ENCODE measurements at places on chromosomes 2 and 18.

DNA sequence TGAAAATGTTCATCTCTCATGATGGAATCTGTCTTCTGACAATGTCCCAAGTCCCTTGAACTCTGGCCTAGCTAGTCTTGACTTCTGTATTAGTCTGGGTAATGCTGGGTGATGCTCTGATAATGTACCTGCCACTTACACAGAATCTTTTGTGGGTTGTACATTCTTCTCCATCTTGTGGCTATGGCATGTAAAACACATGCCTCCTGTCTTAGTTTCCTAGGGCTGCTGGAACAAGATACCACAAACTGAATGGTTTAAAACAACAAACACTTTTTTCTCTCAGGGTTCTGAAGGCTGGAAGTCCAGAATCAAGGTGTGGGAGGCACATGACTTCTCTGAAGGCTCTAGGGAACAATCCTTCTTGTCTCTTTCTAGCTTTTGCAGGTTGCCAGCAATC is 57.1 kb downstream of the RAPGEF4 start:
- DNase-seq, result no peak

GRCh38 chr2:192208848-192209247 is 14.1 kb upstream of the TMEFF2 start:
- no peak for DNase-seq

DNA sequence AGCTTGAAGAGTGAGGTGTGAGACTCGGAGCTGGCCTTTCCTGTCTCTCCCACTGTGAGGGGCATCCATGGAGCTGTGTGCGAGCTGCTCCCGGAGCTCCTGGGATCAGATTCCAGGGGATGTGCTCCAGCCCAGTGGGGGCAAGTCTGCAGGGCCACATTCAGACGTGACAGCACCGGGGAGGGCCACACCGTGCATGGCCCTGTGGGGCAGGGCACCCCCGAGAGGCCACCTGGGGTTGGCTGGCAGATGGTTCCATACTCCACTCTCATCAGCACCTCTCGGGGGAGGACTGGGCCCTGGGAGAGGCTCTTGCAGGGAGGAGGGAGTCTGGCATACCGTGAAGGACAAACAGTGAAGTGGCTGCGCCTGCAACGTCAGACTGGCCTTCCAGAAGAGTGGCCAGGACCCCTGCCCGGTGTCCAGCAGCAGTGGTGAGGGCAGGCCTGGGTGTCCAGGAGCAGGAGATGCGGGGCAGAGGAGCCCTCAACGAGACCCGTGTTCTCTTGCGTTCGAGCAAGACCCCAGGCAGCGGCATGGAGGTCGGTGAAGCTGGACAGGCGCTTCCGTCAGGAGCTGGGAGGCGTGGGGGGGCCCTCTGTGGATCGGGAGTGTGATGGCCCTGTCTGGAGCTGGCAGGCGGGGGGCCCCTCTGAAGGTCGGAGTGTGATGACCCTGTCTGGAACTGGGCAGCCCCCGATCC is 84.3 kb downstream of the ASB1 start:
- no peak for DNase-seq

DNA sequence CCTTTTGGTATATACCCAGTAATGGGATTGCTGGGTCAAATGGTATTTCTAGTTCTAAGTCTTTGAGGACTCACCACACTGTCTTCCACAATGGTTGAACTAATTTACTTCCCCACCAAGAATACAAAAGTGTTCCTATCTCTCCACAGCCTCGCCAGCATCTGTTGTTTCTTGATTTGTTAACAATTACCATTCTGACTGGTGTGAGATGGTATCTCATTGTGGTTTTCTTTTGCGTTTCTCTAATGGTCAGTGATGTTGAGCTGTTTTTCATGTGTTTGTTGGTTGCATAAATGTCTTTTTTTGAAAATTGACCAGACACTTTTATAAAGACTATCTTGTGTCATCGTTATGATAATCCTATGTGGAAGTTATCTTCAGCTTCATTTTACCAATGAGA is 16.0 kb upstream of the ATP8B1 start:
- no peak for DNase-seq

DNA sequence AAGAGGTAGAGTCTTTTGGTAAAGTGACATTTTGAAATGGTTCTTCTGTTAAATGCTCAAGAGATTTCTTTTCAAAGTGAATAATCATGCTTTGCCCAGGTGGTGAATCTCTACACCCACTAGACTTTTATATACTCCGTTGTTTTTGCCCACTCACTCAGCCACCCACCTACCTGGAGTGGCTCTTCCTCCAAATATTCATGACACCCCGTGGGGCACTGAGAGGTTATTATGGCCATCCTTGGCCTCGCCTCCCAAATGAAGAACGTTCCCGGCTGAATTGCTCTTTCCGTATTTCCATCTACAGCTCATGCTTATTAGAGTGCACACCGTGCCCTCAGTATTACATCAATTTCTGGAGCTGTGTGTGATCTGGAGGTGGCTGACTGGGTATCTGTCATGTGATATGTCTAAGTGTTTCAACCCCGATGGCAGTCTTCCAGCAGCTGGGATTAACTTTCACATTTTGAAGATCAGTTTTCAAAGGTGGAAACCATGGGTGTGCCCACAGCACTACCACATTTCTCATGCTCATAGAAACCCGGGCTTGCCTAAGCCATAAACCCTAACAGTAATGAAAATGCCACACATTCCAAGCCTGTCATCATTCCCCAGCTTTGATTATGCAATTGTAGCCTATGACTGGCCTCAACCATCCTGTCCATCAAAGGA is 406.6 kb upstream of the MMADHC start:
- peak; percentile 12 for DNase-seq

DNA sequence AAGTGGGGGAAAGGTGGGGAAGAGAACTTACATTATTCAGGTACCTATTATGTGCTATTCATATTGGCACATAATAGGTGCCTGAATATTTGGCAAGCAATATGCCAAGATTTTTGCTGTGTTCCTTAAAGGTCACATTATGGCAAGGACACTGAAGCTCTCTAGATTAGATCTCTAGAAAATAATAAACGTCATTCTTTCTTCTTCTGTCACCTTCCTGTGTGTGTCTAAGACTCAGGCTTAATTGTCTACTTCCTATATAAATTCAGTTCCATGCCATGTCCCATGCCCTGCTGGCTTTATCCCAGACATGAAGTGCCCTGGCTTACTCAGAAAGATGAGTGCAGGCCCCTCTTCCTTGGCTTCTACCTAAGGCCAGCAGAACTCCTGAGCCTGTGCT is 191.1 kb upstream of the CTAGE1 start:
- DNase-seq, result no peak

DNA sequence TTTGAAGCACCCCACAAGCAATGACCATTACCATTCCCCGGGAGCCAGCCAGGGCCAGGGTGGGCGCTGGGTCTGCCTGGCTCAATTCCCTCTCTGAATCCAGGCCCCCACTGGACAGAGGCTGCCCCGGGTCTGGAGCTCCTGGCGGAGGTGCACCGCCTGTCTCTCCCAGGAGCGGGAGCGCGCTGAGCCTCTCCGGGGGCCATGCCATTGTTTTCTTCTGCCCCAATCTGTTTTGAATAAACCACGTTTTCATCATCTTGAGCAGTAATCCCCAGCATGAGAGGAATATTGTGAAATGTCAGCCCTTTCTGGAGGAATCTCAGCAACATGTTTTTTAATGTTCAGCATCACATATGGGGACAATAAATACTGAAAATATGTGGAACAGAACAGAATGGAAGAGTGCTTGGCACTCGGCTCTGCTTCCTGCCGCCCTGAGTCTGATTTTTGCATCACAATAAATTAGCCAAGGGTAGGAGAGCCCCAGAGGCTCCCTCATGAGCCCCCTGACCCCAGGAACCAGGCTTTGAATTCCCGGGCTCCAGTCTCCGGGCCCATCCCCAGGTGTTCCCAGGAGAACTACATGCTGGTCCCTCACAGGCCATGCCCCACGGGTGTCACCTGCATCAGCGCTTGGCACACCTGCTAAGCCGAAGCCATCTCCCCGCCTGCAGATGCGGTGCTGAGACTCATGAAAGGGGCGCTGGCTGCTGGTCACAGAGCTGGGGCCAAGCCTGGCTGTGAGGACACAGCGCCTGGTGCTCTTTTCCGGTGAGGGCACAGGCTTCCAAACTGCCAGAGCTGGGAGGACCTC is 88.8 kb downstream of the INHBB start:
- no peak for DNase-seq

DNA sequence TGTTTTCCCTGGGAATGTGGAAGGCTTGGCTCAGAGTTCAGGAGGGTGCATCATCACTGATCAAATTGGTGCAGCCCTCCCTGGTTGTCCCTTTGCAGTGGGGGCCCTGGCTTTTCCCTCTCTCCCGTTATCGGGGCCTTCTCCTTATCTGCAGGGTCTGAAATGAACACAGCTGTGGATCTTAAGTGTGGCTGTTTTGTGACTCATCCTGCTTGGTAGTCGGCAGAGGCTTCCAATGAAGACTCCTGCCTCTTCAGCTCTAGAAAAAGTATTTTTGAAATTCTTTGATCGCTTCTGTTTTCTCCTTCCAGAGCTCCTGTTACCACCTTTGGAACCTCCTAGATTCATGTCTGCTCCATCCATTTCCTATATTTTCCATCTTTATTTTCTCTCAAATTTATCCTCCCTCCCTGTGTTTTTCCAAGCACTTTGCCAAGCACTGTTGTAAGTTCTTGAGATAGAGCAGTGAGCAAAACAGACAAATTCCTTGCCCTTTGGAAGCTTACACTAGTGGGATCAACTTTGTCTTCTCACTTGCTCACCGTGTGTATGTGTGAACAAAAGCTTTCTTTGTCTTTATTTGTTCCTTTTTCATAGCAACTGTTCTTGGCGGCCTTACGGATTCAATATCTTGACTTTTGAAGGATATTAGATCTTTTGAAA is 45.7 kb downstream of the RALB start:
- no peak for DNase-seq

DNA sequence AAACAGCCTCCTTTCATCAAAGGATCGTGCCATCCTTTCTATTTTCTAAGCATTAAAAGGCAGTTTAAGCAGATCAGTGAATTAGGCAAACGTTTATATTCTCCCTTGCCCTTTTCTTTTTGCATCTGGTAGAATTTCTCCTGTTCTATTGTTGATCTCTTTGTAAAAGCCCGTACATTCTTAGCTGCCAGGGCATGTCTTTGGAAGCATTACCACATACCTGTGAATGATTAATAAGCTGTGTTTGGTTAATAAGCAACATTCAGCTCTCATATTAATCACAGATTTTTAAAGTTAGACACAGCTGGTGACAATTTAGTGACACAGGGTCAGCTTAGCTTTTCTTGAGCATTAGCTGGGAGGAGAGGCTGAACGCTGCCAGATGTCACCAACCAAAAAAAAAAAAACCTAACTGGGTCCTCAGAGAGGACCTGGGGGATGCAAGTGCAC is 33.8 kb upstream of the CYP1B1 start:
- peak; percentile 12 for DNase-seq

DNA sequence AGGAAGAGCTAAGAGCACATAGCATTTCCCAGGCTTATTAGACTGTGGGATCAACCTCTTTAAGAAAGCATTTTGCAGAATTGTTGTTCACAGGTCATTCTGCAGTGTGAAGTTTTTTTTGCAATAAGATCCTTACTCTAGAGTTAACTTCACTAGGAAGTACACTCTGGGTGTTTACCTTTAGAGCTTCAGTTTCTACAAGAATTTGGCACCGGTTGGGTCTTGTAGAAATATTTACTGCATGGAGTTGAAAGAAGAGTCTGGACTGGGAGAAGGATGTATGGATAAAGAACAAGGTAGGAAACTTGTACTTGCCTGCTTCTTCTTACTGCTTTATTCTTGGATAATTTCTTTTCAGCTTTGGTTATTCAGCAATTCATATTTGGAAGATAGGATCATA is 944.9 kb upstream of the GYPC start:
- DNase-seq, result no peak

GRCh38 chr2:110867078-110867477 is 134.7 kb downstream of the ACOXL start:
- no peak for DNase-seq

DNA sequence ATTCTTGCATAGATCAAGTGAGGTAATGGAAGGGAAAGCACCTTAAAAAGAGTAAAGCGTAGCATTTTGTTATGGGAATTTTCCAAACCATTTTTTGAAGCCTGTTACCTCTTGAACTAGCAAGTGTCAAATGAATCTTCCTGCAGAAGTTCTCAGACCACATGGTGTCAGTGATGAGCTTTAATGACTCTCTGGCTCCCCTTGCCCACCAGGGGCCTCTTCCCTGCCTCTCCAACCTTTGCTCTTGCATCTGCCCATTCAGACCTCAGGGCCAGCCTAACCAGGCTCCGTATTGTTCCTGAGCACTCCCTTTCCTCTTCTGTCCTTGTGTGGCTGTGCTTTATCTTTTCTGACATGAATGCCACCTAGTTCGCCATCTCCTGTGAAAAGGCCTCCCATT is 155.9 kb downstream of the DIS3L2 start:
- peak; percentile 72 for DNase-seq

Data from HepG2 (cell line).